Cortex of kidney (tissue), 1 donor: ENCODE measurements at places on chromosomes 2 and 18.

DNA sequence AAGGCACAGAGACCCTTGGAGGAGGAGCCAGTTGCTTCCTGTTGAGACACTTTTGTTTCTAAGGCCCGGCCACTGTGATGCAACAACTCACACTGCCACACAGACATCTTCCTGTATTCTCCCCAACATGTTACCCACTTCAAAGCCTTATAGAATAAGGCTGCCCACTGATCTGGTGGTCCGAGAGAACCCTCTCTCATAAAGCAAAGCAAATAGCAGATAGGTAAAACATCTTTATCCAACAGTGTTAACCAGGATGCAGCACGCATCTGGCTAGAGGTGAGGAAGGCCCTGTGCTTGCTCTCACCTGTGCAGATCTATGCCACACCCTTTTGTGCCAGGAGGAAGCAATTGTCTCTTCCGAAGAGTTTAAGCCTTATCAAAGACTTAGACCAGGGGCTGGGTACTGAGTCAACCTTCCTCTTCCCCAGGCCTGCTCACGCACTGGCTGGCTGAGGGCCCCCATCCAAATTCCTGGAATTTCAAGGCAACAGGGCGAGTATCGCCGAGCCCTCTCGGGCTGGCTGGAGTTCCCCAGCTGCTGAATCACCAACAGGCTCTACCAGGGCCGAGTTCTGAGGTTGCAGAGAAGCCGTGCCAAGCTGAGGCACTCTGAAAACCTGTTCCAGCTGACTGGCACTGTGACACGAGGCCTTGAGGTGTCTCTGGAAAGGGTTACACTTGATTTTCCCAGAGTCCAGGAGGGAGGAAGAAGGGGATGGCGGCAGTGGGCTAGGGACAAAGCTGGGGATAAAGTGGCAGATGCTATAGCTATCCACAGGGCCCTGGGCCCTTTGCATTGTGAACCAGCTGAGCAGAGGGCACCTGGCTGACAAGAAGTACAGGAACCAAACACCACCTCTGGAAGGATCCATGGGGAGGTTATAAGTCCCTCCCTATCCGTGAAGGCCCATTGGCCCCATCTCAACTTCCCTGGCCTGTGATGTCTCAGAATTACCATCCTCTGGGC is 29.3 kb downstream of the TGFA start:
- DNase-seq = no peak

- DNase-seq = no peak
Measured at GRCh38 chr18:33212363-33212762, 228.2 kb downstream of the CCDC178 start.

DNA sequence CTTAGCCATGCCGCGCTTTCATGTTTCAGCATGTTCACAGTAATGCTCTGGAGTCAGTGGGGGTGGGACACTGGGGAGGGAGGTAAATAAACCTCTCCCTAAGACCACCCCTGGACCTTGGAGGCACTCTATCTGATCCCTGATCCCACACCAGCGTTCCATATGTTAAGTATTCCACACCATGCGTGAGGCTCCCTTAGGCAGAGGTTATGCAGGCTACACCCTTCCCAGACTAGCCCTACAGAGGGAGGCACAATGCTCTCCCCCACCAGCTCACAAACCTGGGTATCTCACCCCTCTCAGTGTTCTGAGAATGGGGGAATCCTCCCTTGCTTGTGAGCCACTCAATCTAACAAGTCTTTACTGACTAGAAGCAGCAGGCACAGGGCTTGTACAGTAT is 1610.4 kb upstream of the ZEB2 start:
- DNase-seq = no peak

DNA sequence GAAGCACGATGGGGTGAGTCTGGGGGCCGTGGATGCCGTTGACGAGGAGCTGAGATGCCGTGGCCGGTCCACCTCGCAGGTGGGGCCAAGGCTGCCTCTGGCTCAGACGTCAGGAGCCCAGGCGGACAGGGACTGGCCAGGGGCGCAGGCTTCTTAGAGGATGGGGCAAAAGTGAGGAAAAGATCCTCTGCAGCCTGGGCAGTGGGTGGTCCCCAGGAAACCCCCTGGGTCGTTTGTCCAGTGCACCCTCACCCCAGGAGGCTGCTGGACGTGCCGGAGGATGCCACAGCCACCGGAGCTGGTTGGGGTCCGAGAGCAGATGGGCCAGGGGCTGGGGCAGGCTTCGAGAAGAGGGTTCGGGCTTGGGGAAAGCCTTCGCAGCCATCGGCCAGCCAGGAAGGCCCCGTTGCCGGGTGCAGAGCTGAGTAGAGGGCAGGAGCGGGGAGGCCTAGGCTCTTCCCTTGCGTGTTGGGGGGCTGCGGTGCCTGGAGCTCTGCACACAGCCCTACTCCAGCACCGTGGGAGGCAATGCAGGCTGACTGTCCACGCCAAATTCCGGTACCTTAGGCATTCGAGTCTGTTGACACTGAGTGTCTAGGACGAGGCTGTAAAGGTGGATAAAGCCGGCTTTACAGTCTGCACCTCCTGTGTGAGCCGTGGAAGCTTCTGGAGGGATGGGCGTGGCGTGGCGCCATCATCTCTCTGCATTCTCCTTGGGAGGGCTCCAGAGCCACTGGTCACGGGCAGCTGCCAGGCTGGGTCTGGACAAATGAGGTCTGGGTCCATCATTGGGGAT is 18.8 kb downstream of the GPC1 start:
- DNase-seq = no peak

GRCh38 chr18:74661691-74662090 is 64.0 kb downstream of the ZNF407 start:
- DNase-seq = no peak

DNA sequence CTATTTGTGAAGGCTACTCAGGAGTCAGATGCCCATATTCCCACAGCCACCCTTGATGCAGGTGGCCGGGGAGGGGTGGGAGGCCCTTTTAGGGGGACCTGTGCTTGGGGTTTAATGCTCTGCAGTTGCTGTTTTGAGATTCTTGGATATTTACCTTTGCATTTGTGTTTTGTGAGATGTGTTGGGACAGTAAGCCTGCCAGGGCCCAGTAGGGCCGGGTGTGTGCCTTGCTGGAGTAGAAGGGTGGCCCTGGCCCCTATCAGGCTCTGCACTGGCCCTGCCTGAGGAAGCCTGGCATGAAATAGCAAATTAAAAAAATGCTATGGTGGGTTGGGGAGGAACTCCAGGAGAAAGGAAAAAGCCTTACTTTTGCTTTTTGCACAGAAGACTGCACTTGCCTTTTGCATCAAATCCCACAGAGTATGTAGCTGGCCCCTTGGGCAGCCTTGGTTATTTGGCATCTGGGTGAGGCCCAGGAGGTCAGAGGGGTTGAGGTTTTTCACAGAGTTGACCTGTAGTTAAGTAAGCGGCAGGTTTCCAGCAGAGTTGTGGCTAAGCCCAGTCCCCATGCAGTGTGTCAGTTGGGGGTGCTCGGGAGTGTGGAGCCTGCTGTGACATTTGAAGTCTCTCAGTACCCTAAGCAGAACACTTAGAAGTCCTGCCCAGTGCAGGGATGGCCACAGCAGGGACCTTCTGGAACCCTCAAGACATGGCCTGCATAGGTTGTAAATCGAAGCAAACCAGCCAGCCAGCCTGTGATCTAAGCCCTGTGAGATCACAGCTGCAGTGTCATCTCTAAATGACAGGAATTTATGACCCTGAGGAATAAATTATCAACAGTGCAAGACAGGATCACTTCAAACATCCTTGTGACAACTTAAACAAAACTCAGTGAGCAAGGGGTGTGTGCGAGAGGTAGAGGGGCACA is 68.8 kb downstream of the SH3RF3 start:
- DNase-seq = no peak

DNA sequence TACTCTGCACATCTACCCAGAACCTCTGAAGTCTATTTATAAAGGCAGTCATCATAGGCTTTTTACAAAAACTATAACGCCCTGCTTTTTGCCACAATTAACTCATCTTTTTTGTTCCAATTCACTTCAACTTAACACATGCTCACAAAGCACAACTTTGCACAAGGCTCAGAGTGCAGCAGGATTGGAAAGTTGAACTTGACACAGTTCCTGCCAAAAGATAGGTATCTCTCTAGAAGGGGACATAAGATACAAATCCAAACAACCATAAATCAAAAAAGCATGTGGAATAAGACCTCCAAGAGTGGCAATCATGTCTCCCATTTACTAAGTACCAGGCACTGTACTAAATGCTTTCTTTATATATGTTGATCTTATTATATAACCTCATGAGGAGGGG is 36.2 kb downstream of the RPL37A start:
- DNase-seq = no peak

GRCh38 chr2:99354070-99354469 is 16.9 kb downstream of the EIF5B start:
- no peak for DNase-seq

- DNase-seq = no peak
Measured at GRCh38 chr2:53568469-53568868, 199.1 kb upstream of the CHAC2 start.

DNA sequence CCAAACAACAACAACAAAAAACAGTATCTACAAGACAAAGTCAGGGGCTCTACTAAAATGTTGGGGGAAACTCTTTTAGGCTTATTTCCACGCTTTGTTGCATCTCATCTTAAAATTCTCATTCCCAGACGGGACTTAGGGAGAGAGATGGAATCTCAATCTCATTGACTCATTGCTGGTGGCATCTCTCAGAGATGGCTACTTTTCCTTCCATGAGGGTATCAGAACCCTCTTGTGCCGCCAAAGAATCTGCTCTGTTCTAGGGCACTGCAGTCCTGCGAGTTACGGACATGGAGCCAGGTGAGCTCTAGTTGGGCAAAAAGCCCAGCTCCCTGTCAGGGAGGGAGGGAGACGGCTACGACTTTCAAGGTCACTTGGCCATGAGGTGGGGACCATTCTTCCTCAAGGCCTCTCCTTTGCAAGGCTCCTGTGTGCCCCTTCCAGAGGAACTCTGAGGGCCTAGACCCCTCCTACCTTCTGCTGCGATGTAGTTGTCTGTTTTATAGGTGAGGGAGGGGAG is 68.0 kb downstream of the MYCN start:
- no peak for DNase-seq

DNA sequence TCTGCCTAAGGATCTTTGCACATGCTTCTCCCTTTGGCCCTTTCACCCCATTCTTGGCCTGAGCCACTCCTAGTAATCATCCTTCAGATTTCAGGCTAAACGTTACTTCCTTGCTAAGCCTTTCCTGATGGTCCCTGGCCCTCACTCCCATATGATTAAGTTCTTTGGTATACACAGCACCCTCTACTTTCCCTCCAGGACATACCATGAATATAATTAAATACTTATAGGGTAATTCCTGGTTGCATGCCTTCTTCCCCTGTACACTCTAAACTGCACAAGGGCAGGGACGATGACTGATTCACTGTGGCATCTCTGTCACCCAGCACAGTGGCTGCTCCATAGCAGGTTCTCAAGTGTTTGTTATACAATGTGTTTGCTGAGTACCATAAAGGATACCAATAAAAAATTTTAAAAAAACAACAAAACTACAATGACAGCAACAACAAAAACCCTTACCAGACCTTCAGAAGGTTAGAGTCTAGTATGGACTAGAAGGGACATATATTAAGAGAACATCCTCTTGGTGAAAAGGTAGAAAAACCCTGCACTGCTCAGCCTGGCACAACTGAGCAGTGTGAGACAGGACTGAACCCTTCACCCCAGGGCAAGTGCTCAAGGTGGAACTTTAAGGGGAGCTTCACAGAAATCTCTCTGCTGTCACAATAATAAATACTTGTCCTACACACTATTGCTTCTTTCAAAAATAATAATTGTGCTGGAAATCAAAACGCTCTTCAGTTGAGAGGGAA is 76.2 kb downstream of the AAK1 start:
- DNase-seq = no peak

DNA sequence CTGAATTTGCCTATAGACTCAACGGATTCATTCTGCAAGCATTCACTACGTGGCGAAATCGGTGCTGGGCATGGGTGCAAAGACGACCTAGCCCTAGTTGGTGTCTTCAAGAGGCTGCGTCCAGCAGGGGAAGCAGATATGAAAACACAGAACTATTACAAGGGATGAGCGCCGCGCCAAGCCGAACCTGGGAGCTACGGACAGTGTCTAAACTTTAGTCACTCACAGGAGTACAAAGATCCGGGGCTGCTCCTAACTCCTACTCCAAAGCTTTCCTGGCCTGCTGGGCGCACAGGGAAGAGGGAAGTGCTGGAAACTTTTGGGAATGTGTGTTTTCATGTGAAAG is 732 bp upstream of the ANXA4 start:
- no peak for DNase-seq

- DNase-seq = no peak
Measured at GRCh38 chr2:162591403-162592083, 247.0 kb downstream of the KCNH7 start.

- DNase-seq = no peak
Measured at GRCh38 chr2:229849073-229849472, 72.7 kb downstream of the TRIP12 start.

DNA sequence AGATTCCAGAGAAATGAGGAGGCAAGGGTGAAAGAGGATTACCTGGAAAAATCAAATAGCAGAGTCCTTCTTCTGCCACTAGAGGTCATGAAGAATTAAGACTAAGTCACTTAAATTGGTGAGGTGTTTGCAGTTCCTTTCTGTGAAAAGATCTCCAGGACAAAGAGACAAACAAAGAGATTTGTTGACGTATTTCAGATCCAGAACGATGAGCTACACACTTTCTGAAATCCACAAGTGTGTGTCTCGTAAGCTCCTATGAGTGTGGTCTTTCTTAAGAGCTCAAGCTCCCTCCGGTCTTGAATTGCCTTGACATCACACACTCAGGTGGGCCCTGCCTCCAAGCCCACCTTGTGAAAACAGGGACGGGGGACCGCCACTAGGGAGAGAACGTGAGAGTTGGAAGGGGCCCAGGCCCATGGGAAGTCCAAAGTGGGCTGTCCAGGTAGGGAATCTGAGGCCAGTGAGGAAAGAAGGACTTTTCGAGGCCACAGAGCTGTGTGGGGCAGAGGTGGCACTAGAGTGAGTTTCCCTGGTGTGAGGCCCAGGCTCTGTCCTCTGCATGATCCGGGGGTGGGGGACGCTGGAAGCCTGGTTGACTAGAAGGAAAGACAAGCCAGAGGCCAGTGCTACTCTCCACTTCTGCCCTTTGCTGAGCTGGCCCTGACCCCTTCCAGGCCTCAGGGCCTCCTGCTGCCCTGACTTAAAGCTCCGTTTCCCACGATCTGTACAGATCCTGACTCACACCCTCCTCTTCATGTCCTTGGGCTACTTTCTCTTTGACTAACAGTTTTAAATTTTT is 168.1 kb upstream of the NCK2 start:
- DNase-seq = no peak

- DNase-seq = no peak
Measured at GRCh38 chr18:13235981-13236380, 17.4 kb downstream of the LDLRAD4 start.

- no peak for DNase-seq
Measured at GRCh38 chr2:21821672-21822227, 698.0 kb downstream of the TDRD15 start.

DNA sequence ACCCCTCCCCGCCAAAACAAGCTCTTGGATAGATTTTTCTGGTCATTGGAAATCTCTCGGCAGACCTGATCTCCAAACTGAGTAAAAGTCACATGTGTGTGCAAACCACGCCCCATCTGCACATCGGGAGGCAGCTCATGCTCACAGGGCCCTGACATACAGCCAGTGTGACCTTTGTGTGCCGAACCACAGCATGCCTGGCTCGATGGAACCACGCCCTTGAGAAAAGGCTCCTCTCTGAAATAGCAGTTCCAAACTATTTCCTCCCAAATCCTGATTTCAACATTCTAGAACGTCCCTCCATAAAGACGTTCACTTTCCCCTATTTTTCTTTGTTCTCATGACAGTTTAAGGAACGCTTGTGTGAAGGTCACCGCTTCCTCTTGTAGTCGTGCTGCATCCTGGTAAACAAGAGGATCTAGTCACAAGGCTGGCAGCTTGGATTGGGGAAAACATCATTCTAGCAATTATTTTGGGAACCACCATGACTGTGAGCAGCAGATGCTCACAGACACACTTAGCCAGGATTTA is 59.3 kb upstream of the MAP4K4 start:
- no peak for DNase-seq
